ENCODE measurements at places on chromosomes 12 and 14.

GRCh38 chr14:63454863-63455622 lies 88.1 kb downstream of the PPP2R5E start:
- DNase-seq: peak; percentile 55

GRCh38 chr14:81235096-81235495 lies 14.3 kb upstream of the GTF2A1 start:
- DNase-seq: no peak

- DNase-seq: no peak
Observed at GRCh38 chr12:109385339-109386058, 37.8 kb downstream of the MYO1H start.

GRCh38 chr12:8823565-8824300 lies 1.3 kb downstream of the A2ML1 start:
- DNase-seq: no peak

DNA sequence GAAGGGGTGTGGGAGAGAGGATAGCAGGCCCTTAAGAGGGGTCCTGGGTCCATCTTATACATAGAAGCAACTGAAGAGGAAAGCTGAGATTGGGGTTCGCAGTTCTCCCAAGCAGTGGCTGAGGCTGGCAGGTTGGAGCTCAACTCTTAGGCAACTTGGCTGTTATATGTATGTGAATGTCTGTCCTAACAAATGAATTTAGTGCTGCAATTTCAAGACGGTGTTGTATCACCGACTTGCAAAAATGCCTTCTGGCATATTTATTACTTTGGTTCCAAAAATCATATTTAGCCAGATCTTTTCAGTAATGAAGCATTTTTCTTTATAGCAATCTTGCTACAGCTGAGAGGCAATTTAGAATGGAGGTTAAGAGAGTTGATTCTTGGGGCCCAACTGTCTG lies 148.3 kb downstream of the AKAP6 start:
- DNase-seq: no peak

GRCh38 chr12:126201981-126202537 lies 1136.8 kb downstream of the AACS start:
- DNase-seq: no peak

DNA sequence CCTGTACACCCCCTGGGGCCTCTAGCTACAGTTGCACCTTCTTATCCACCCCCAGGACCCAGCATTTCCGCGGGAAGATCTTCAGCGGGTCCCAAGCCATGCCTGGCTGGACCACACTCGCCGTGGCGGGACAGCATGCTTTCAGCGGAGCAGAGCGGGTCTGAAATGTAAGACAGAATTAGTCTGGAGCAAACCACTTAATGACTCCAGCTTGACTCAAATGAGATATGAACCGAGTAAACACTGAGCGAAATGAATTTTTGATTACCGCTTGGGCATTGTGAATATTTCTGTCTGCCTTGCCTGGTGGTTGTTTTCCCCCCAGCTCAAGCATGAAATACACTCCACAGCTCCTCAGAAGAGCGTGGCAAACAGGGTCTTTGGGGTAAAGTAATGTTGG lies 60.8 kb downstream of the SLC24A4 start:
- DNase-seq: no peak

GRCh38 chr14:94381149-94382030 lies 7.0 kb downstream of the SERPINA1 start:
- no peak for DNase-seq

DNA sequence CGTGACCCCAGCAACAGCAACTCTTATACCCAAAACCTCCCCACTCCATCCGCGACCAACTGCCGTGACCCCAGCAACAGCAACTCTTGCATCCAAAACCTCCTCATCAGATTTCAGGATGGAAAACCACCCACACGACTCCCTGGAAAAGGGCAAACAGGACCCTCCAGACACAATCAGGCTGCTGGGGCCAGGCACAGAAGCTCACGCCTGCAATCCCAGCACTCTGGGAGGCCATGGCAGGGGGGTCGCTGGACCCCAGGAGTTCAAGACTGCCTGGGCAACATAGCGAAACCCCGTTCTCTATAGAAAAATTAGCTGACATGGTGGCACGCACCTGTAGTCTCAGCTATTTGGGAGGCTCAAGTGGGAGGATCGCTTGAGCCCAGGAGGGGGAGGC lies 19.7 kb downstream of the PGAM5 start:
- no peak for DNase-seq

GRCh38 chr14:37179896-37180502 lies 7.6 kb upstream of the SLC25A21 start:
- DNase-seq: no peak

DNA sequence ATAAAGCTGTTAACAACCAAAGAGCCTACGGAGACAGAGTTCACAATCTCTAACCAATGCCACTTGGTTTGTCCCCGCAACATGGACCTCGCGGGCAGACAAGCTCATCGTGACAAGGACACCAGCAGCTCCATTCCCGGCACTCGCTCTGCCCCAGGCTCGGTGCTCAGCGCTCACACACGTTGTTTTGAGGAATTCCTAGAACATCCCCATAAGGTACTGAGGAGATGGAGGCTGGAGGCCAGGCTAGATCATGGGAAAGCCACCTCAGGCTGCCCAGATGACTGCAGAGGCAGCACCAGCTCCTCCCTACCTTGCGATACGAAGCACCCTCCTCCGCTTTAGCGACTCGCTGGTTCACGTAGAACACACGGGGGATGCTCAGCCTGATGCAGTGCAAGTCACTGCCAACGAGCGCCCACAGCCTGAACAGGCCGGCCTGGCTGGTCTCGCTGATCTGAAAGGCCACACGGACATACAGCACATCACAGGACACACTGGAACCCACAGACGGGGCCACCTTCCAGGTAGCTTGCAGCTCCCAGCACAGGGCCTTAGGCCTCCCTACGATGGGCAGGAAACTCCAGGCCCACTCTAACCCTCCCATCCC lies 30.1 kb downstream of the P2RX2 start:
- no peak for DNase-seq

- no peak for DNase-seq
Observed at GRCh38 chr12:66255737-66256136, 46.6 kb upstream of the HELB start.

- DNase-seq: no peak
Observed at GRCh38 chr12:50261654-50262053, 21.7 kb downstream of the LIMA1 start.

DNA sequence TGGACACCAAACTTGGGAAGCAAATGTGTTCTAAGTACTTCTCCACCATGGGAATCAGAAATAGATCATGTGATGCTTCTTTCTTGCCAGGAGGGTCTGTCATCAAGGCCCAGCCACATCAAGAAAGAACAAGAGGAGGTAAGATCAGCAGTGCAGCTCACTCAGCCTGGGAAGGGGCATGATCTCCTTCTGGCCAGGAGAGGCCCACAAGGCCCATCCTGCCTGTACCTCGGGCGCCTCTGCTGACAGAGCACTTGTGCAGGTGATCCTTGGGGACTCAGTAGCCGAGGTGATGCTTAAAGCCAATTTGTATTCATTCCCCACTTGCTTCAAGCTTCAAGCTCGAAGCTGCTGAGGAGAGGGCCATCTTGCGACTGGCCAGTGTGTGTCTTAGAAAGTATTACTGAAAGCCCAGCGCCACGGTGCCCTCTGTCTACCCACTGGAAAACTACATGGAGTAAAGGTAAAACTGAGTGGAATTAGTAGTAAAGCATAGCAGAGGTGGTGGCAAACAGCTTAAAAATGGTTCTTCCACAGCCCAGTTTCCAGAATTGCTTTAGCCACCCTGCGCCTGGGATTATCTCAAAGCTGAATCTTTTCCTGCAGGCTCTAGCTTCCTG lies 26.2 kb downstream of the RTRAF start:
- no peak for DNase-seq

DNA sequence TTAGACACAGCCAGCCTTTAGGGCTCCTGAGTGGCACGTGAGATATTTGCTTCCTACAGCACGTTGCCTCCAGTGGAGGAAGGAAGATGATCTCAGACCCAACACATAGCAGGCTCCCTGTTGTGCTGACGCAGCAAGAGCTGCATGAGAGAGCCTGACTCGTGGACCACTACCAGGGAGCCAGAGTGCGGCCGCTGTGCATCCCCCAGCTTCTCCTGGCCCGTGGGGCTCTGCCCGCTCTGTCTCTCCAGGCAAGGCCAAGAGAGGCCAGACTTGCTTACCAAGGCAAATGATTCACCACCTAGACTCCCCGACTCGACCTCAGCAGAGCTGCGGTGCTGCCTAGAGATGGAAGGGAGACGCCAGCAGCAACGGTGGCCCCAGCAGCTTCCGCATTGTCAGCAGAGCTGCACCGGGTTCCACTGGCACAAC lies 37.5 kb downstream of the MAP3K9 start:
- no peak for DNase-seq

GRCh38 chr12:45660330-45660729 lies 69.2 kb upstream of the ARID2 start:
- peak; percentile 16 for DNase-seq

- no peak for DNase-seq
Observed at GRCh38 chr12:103897316-103897715, 32.9 kb upstream of the HSP90B1 start.

GRCh38 chr14:99684410-99684934 lies 374 bp downstream of the CYP46A1 start:
- no peak for DNase-seq

DNA sequence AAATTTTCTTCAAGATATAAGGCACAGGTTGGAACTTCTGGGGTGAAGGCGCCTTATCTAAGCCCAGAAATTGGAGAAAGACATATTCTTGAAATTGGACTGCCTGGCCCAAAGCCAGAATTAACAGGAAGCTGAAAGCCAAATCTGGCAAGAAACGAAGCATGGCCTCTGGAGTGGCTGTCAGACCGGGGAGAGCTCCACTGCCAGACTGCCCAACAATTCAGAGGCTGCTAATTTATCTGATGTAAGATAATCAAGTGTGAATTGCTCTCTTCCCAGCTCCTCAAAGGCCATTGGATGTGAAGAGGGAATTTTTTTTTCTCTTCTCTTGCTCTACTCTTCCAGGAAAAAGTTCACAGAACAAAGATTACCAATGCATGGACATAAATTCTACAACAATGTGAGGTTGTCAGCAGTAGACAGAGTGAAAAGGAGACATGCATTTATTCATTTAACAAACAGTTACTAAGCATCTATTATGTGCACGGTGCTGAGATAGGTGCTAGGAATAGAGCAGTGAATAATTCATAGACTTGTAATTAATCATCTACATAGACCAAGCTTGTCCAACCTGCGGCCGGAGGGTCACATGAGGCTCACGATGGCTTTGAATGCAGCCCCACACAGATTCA lies at the start of gene GDF3:
Gene GDF3, minus strand, starts transcription at position 210 of the 632 bp plus-strand sequence. Its CDS starts 47 bp downstream, at position 163.
- no peak for DNase-seq

- DNase-seq: no peak
Observed at GRCh38 chr12:21340403-21340802, 5.7 kb upstream of the SLCO1A2 start.

GRCh38 chr12:114735680-114736374 lies 51.9 kb upstream of the TBX3 start:
- DNase-seq: no peak

DNA sequence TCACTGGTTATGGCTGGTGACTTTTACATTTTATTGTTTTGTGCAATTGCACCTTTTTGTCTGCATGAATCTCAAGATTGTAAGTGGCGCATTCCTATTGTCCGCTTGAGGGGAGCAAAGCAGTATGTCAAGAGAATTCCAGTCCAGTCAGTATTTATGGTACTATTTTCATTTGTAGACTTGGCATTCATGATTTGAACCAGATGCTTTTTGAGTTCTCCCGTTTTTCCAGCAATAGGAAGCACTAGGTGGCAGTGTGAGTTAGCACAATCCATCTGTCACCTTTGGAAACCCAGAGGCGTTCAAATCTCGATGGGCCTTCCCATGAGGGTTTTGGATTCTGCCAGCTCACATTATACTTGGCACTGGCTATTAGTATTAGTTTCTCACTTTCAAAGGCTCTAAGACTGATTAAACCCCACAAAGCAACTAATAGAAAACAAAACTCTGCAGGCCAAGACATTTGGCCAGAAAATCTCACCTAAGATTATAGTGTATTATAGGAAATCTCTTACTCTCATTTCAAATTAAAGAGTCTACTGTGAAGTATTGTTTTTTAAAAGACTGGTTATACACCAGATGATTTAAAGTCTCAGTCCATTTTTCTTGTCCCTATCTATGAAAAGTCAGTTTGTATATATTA lies 2.2 kb downstream of the DACT1 start:
- DNase-seq: no peak

GRCh38 chr12:121580959-121581685 lies at the start of gene KDM2B:
TSS of gene KDM2B (minus strand) at chr12:121581023. CDS start at chr12:121580911, 112 bp downstream.
- DNase-seq: no peak

DNA sequence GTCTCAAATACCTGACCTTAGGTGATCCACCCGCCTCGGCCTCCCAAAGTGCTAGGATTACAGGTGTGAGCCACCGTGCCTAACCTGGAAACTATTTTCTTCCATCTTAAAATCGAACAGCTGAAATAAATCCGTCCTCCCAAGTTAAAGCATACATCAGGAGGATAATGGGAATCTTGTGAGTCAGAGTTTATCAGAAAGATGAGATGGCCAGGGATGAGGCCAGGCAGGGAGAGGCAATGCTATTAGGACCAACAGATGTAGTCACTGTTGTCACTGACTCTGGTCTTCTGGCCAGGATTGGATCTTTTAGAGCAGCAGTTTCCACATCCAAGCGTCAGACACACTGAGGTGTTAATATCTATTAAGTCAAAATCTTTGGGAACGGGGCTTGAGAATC lies 61.7 kb upstream of the USP44 start:
- DNase-seq: no peak

DNA sequence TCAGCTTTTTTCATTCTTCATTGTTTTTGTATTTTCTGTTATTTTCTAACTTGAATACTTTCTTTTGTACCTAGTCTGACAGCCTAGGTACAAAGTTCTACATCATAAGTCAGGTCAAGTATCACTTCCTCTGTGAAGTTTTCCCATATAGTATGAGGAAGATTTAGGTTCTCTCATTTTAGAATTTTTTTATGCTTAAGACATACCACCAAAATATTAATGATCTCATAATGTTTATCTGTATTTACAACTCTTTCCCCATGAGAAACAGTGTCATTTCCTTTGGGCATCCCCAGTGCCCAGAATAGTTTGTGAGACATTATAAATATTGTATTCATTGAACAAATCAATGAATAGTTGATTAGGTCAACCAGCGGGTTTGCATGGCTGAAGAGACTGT lies 3.1 kb upstream of the ATF7IP start:
- no peak for DNase-seq

- DNase-seq: peak; percentile 1
Observed at GRCh38 chr14:76050797-76051392, 65.3 kb downstream of the IFT43 start.

- DNase-seq: no peak
Observed at GRCh38 chr14:21093018-21093417, 5.4 kb downstream of the ZNF219 start.

GRCh38 chr12:13559318-13559978 lies 362.9 kb downstream of the EMP1 start:
- DNase-seq: no peak

GRCh38 chr12:52395761-52396434 lies 10.2 kb downstream of the KRT82 start:
- no peak for DNase-seq

- peak; percentile 70 for DNase-seq
Observed at GRCh38 chr12:127284870-127285431, 982.0 kb upstream of the TMEM132C start.

- no peak for DNase-seq
Observed at GRCh38 chr14:59406454-59407245, 58.5 kb downstream of the GPR135 start.

DNA sequence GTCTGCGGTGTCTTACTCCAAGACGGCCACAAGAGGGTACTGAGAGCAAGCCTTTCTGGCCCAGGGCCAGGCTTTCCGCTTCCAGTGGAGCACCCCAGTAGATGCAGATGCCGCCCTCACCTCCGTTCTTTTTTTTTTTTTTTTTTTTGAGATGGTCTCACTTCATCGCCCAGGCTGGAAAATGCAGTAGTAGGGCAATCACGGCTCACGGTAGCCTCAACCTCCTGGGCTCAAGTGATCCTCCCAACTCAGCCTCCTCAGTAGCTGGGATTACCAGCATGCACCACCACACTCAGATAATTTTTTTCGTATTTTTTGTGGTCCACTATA lies 5.6 kb upstream of the LBHD2 start:
- DNase-seq: no peak
